CD4-positive, alpha-beta T cell treated with Interferon alpha-2 for 1 hour (primary cell): ENCODE measurements at places on chromosomes 6 and 20.

- DNase-seq = peak; percentile 84
Measured at GRCh38 chr6:131199568-131200272, 64.5 kb downstream of the AKAP7 start.

GRCh38 chr6:36655085-36655724 is 23.3 kb upstream of the CDKN1A start:
- no peak for DNase-seq

GRCh38 chr6:6723361-6723760 is 134.8 kb downstream of the LY86 start:
- no peak for DNase-seq

DNA sequence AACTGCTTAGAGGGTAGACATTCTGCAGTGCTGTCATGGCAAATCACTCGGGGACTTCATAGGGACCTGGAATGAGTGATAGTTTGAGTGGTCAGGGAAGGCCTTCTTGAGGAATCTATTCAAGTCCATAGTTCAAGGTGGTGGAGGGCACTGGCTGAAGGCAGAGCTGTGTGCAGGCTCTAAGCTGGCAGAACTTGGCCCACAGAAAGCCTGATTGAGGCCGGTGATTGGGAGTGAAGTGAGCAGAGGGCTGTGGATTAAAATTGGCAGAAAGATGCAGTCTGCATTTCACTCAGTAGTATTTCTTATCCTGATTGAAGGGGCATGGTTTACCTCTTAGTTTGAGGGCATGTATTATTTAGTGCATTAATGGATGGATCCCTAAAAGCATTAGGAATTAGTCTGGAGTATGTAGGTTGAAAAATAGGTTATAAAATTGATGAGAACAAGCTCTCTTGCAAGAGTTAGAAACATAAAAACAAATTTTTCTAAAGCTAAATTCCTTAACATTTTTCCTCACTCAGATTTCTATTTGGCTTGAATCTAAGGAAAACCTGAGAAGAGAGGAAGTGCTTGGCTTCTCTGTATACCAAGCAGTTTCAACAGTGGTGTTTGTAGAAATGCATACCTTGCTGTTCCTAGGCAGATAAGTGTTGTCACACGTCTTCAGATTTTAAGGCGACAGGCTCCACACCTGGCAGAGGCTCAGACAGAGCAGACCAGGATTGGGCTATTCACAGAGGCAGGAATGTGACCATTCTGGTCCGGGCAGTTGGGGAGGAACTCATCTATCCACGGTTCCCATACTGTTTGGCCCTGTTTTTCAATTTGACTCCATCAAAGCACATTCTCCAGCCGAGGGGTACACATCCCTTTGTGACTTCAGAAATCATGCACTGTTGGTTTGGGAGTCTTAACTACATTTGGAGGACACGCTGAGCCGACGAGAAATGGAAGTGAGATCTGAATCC is 45.2 kb downstream of the UTRN start:
- no peak for DNase-seq

DNA sequence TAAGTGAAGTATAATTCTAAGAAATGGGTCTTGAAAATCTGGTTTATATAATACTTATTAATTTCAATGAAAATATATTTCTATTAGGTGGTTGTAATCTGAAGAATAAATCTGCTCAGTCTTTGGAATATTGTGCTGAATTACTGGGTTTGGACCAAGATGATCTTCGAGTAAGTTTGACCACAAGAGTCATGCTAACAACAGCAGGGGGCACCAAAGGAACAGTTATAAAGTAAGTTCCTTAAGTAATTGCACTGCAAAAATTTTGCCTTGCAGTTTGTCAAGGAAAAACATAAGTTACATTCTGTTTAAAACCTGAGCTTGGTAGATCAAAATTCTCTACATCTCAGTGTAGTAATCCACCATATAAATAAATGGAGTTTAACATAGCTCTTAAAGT is 106.0 kb downstream of the MYO6 start:
- peak; percentile 36 for DNase-seq

DNA sequence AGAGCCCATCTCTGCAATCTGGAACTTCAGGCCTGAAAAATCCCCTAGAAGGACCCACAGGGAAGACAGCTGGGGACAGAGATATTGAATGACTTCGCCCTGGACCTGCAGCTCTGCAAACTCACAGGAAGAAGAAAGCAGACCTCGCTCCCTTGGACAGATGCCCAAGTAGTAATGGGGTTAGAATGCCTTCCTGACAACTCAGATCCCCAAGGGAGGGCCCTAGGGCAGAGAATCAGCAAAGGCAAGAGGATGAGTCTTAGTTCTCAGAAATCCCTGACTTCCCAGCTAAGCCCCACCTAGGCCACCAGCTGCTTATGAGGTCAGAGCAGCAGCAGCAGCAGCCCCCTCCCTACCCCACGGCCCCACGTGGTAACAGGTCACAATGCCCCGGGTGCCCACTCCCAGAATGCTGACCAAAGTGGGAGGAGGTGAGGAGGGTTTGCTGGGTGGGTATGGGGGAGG is at the start of gene C20orf141:
Gene C20orf141 (plus strand): TSS at position 401 of the 465 bp plus-strand sequence. CDS start 198 bp downstream, outside the sequence.
- no peak for DNase-seq

- no peak for DNase-seq
Measured at GRCh38 chr6:47567586-47567985, 90.0 kb downstream of the CD2AP start.

DNA sequence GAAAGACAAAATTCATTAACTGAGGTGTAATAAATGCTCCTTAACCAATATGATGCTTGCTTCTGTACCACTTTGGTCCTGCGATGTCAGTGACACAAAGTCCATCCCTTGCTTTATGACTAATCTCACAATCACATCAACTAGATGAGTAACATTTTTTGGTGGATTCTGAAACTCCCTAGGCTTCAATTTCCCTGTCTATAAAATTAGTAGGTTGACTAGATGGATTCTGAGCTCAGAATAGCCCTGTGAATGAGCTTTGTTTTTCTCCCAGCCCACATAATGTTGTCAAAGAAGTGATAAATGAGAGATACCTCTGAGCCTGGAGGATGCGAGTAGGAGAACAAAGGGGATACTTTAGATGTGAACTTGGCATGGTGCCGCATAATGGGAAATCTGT is 9.1 kb downstream of the TXLNB start:
- DNase-seq = no peak

- DNase-seq = no peak
Measured at GRCh38 chr6:36323062-36323461, 13.6 kb downstream of the BNIP5 start.

DNA sequence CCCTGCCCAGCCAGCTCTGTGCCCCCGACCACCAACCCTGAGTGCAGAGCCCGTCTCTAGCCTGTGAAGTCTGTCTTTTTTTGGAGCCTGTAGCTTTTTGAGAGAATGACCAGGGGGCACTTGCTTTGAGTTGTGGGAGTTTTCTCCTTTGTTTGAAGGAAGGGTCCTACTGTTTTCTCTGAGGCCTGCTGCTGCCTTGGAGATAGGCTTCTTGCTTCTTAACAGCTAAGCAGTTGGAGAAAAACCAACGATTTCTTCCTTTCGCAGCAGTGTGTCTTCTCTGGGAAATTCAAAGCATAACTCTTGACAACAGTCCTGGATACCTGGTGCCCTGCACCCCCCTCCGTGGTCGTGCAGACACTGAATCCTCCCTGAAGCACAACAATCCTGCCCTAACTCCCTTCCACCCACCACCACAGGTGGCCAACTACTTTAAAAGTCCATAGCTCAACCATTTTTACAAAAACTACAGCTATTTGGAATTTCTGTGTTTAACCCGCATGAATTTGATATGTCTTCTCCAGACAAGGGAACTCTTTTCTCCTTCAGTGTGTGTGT is 61.0 kb downstream of the FAM50B start:
- no peak for DNase-seq

DNA sequence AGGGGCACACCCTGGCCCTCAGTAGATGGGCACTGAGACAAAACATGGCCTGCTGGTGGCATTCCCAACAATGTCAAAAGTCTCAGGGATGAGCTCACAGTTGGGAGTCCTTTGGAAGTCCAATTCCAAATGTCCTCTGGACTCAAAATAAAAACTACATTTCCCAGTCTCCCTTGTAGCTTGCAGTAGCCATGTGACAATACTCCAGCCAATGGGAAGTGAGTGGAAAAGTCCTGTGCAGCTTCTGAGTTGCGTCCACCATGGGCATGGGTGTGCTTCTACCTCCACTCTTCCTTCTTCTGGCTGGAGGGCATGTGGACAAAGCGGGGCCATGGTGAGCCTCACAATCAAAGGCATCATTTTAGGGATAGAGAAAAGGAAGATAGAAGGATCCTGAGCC is 5.8 kb upstream of the ADAM33 start:
- no peak for DNase-seq
